ENCODE measurements at places on chromosomes 6 and 20.

DNA sequence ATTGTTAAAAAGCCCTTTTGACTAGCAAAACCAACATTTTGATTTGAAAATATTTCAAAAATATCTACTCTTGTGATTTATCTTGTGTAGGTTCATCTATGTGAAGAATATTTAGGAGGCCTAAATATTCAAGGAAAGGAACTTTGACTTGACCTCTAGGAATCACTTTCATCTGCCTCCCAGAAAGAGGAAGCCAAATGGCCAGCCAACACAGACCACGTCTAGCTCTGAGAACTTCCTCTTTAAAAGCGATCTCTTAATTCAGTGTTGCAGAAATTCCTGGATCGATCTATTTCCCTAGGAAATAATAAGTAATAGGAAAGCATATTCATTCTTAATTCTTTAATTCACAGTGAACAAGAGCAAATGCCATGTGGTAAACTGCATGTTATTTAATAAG lies 9.6 kb upstream of the MOXD1 start:
- no peak for DNase-seq

DNA sequence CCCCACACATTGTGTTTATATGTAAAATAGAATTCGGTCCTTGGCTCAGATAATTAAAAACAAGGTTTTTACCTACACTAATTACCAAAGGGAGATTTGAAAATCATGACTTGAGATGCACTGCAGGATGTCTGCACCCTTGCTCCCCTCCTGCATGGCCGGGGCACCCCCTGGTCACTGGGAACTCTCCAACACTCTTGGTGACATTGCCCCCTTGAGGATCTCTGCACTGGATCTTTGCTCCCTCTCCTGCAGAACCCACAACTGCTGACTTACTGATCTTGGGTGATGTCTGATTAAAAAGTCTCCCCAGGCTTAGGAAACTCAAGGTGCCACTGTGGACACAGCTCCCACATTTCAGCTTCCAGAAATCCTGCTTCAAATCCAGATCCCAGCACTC lies 17.1 kb upstream of the CSNK2A1 start:
- no peak for DNase-seq

DNA sequence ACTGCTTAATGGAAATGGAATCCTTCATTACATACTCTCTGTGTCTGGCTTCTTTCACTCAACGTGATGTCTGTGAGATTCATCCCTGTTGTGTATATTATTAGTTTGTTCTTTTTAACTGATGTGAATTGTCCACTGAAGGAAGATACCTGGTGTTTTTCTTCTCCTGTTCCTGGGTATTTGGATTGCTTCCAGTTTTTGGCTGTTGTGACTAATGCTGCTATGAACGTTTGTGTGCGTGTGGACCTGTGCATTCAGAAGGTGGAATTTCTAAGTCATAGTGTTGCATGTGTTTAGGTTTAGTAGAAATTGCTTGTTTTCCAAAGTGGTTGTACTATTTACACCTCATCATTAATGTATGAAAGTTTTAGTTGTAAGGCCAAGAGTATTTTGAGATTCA lies 3.8 kb downstream of the TULP4 start:
- DNase-seq: no peak

DNA sequence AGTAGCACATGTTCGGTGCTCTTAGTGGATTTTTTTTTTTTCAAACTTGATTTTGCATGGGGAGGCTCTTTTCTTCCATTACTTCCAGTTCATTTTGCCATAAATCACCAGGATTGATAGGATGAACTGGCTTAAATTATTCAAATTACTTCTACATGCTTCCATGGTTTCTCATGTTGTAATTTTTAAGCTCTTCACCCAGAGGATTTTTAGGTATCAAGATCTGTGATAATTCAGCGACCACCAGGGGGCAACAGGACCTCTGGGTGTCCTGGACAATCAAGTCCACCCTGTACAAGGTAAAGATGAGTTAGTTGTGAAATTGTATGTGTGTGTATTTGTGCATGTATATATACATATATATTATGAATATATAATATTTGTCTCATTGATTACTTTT lies 4.2 kb upstream of the EPHA7 start:
- no peak for DNase-seq

DNA sequence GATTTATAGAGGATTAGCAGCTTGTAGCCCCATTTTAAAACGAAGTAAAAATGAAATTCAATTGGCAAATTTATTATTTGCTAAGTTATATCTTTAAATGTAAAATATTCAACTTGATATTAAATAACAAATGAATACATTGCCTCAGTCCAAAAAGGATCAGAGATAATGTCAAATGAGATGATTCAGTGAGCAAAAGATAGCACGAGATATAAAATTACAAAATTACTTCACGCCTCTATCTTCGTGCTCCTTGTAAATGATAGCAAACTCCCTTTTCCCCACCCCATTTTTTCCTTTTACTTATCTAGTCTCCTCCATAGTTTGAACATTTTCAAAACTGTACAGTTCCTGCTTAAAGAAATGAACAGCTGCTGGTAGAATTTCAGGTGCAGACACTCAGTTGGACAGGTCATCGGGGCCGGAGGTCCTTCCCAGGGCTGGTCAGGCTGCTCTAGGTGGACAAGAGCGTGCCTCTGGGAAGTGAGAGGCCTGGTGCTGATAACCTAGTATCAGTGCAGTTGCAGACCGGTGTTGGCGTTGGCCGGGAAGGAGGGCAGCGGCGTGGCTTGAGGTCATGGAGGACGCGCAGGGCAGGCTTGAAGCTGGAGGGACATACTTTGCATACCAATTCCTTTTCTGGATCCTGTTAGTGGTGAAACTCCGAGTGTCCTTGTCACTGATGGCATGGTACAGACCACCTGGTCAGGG lies 83.9 kb downstream of the CDC5L start:
- DNase-seq: no peak

DNA sequence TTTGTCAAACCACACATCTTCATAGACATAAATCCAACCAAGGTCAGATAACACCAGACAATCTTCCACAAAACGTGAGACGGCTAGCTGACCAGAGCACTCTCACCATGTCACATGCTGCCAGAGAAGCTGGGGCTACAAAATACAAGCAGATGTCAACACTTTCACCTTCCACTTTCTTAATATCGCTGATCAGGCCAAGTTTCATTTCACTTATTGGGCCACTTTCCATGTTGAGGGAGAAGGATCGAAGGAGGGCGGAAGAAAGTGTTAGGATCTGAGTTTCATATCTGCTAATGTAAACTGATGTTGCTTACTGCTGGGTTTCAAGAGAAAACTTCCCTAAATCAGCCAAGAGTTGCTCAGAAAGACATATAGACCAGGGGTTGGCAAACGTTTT lies 177.0 kb upstream of the PRDM1 start:
- no peak for DNase-seq

DNA sequence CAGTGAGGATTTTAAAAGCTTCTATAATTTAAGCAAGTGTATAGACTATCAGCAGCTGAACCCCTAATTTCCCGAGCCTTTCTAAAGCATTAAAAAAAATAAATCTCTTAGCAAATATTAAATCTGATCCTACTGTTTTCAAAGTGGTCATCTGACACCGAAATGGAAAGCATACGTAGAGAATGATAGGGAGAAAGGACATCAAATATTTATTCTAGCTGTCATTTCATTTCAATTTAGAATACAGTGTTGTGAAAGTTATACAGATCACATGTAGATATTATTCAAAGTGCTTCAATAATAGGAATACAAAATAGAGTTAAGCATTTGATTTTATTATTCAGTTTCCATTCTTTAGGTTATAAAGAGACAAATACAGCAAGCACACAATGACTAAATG lies 61.9 kb upstream of the PKIB start:
- no peak for DNase-seq

All from stimulated activated CD4-positive, alpha-beta T cell treated with anti-CD3 and anti-CD28 coated beads, Interleukin-15, amount 100 ng/mL, for 1 hour (primary cell).